CD4-positive, alpha-beta T cell treated with Interleukin-17A for 1 hour (primary cell): ENCODE measurements at places on chromosomes 2 and 18.

DNA sequence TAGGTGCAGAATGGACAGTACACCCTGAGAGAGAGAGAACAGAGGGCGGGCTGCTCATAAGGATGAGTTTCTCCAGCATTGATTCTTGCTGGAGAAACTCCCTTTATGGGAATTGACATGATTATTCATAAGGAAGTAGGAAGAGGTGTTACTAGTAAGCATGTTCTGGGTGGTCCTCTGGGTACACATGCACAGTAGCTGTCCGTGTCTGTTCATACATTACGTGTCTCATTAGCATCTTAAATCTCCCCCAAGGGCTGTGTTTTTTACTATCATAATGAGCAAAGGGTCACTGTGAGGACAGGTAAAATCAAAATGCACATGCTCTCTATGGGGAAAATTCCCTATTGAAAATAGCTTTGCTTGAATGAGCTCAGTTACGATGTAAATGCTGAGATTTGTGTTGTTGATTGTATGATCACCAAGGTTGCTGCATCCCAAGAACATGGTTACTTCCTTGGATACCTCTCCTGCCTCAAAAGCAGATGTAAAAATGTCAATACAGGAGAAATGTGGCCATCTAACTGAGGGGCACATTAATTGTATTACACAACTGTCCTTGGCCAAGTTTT lies 238.9 kb downstream of the CDH20 start:
- no peak for DNase-seq

GRCh38 chr2:26557244-26557925 lies 79.5 kb upstream of the OTOF start:
- DNase-seq: no peak

GRCh38 chr2:240989451-240990265 lies 8.8 kb upstream of the SNED1 start:
- no peak for DNase-seq

DNA sequence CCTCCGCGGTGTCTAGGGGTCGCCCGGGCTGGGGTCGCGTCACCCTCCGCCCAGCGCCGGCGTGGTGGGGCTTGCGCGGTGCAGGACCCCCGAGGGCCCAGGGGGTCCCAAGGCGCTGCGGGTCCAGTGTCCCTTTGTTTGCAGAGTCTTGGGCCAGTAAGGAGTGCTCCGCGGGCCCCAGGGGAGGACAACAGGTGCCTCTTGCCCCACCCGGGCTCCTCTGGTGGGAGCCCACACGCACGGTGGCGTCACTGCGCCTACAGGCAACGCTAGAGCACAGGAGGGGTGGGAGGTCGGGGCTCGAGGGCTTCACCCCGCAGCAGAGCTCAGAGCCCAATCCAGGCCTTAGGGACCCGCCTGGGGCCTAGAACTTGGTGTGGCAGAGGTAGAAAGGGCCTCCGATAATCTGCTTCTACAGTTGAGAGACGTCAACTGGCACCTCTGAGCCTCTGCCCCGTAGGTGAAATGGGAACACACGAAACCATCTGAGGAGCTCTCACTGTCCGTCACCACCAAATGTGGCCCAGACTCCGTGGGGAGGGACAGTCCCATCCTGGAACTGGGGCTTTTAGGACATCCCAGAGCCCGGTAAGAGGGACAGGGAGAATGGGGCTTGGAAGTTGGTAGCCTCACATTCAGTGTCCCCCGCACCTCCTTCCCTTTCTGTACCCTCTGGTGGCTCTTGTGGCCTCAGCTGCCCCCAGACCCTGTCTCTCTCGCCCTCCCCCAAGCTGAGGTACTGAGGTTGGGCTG lies 1.4 kb downstream of the ARID5A start:
- peak; percentile 67 for DNase-seq

DNA sequence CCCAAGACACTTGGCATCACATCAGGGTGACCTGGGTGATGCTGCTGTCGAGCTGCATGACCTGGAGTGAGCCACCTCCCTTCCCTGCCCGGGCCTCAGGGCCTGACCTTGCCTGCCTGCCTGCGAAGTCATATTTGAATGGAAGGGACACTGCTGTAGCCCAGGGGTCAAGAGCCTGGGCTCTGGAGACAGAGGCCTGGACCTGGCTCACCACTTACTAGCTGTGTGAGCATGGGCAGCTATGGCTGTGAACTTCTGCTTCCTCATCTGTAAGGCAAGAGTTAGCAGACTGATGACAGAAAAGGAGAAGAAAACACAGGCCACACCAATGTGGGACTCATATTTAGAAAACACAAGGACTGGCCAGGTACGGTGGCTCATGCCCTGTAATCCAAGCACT lies 118.7 kb downstream of the ZFP36L2 start:
- no peak for DNase-seq

GRCh38 chr18:3015204-3015592 lies 2.3 kb upstream of the LPIN2 start:
- DNase-seq: no peak

DNA sequence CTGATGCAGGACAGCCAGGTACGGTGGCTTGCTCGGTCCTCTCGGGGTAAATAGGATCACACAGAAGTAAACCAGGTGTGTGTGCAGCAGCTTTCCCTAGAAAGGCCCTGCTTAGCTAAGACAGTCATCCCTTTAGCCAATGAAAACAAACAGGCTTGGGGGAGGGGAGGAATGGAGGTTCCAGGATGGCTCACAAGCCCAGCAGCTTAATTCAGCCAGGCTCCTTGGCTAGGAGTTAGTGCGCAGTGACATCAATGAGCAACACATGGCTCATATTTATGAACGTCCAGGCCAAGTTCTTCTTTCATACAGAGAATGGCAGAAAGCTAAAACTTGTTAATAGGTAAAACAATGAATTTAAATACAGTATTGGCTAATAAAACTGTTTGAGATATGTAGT lies 10.2 kb downstream of the IAH1 start:
- no peak for DNase-seq

DNA sequence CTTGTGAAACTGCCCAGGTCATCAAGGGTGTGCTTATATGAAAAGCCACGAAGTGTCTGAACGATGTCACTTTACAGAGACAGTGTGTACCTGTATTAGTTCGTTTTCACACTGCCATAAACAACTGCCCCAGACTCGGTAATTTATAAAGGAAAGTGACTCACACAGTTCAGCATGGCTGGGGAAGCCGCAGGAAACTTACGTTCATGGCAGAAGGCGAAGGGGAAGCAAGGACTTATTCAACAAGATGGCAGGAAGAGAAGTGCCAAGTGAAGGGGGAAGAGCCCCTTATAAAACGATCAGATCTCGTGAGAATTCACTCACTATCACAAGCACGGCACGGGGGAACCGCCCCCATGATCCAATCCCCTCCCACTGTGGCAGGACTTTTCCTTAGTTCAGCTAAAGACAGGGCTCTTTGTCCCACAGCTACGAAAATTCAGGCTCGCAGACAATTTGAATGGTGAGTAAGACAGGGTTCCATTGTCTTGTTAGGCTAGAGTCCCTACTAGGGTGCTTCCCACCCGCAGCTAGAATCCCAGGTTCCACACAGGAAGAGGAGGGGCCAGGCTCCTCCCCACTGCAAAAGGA lies 20.1 kb downstream of the TMEM177 start:
- no peak for DNase-seq

- DNase-seq: no peak
These were observed 50.2 kb upstream of the PHLPP1 start for GRCh38 chr18:62665188-62665587.

DNA sequence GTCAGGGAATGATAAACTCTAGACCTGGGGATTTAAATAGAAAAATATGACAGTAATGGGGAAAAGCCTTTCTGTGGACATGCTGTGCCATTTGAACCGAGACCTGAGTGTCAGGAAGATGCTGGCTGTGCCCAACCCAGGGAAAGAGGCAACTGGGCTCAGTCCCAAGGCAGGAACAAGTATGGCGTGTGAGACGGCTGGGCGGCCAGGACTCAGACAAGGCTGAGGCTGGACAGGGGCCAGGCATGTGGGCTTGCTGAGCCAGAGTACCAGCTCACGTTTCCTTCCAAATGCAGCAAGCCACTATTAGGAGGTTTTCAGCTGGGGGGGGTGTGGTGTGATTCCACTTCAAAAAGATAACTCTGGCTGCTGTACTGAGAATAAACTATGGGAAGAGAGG lies 92.4 kb downstream of the INPP5D start:
- DNase-seq: no peak

DNA sequence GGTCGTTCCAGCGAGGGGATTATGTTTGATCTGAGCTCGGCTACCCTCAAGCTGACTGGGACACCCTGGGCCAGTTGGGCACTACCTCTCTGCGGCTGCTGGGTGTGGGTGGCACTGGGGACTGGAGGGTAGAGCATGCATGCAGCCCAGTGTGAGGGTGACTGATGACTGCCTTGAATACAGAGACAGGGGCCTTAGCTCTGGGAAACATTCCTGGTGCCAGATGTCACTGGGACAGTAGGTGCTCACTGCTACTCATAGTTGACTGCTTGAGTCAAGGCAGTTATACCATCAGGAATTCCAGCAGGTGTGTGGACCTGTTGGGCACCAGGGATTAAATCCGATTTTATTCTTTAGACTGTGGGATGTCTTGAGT lies 33.6 kb upstream of the ATP6V1B1 start:
- DNase-seq: no peak

DNA sequence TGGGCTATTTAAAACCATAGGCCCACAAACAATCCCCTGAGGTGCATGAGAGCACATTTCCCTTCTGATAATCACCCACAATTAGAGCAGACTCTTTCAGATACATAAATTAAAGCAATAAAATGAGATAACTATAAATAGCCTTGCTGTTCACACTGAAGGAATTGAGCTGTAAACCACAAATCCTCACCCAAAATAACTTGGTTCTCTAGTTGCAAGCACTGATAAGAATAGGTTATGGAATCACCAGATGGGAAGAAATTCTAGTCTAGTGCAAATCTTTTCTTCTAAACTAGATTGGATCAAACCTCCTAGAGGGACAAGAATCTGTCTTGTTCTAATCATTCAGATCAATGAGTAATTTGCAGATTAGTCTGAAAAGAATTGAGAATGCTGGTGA lies 64.6 kb downstream of the NAB1 start:
- no peak for DNase-seq

DNA sequence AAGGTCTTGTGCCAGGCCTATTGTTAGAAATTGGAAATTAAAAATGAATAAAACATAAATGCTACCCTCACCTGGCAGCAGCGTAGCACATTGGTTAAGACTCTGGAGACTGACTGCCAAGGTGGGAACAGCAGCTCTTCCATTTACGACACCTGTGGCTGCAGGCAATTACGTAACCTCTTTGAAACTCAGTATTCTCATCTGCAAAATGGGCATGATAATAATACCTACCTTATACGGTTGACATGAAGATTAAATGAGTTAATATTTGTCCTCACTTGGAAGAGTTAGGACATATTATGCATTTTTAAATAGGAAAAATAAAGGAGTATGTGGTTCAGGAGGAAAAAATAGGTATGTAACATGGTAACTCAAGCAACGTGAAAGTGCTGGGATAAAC lies 279.3 kb upstream of the NCKAP5 start:
- no peak for DNase-seq

- no peak for DNase-seq
These were observed 47.2 kb upstream of the RAB12 start for GRCh38 chr18:8562070-8562469.

- DNase-seq: no peak
These were observed 990.9 kb upstream of the ACVR2A start for GRCh38 chr2:146853741-146854444.

- no peak for DNase-seq
These were observed 14.9 kb downstream of the RAB6D start for GRCh38 chr2:131349021-131349420.

DNA sequence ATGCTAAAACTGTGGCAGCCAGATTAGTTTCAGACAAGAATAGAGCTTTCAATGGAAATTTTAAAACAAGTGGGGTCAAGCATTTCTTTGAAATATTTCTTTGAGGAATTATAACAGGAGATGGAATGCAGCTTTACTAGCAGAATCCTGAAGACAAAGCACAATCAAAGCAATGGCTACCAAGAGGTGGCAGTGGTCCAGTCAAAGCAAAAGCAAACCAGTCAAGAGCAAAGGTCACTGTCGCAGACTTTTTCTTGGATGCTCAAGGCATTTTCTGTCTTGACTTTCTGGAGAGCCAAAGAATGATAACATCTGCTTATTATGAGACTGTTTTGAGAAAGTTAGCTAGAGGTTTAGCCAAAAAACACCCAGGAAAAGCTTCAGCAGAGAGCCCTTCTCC lies 351.2 kb upstream of the DLGAP1 start:
- DNase-seq: no peak

DNA sequence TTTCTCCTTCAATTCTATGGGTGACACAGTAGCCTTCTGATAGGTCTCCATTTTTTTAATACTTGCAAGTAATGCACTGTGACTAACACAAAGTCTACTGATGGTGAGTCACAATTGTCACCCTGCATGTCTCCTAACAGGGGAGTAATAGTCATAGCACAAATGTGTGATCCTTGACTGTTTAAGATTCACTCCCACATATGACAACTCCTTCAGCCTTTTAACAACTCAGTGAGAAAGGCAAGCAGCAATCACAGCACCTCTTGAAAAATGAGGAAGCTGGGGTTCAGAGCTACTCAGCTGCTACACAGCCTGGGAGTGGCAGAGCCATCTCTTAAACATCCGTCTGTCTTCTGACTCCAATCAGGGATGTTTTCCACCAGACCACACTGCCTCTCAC lies 63.8 kb downstream of the EHD3 start:
- DNase-seq: no peak

DNA sequence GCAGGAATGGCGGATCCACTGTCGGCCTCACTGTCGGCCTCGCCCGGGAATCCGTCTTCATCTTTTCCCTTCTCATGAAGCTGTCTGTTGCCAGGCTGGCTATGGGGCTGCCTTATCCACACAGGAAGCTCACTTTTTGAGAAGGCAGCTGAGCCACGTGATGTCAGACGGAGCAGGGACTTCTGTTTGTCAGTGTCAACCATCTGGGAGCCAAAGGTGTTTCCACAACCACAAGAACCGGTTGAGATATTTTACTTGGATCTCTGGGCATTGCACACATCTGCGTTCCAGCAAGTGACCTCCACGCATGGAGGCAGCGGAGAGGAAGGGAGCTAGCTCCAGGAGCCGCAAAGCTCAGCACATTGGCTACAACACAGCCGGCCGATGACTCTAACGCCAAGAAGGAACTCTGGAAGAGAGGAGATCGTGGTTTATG lies 27.4 kb upstream of the TAF1B start:
- DNase-seq: no peak

GRCh38 chr2:130949954-130950353 lies 113.2 kb downstream of the ARHGEF4 start:
- no peak for DNase-seq

GRCh38 chr18:54020156-54020745 lies 204.2 kb downstream of the MBD2 start:
- no peak for DNase-seq

GRCh38 chr2:239169311-239170048 lies 231.3 kb downstream of the HDAC4 start:
- no peak for DNase-seq

GRCh38 chr2:118834901-118835745 lies 12.3 kb downstream of the EN1 start:
- DNase-seq: no peak

- DNase-seq: no peak
These were observed 24.8 kb upstream of the HNRNPA3 start for GRCh38 chr2:177187631-177188312.

GRCh38 chr18:79544386-79544963 lies 135.1 kb upstream of the CTDP1 start:
- no peak for DNase-seq
